Natural killer cell treated with Interleukin-12 subunit alpha and Interleukin-12 subunit beta and Interleukin-15 and Interleukin-18, amount 100 ng/mL, for 72 hours (primary cell): ENCODE measurements at places on chromosomes 1 and 21. TPM values are rescaled to one million over a fixed set of nuclear protein-coding genes. Genes with fewer than 3 reads are reported as not detected.

DNA sequence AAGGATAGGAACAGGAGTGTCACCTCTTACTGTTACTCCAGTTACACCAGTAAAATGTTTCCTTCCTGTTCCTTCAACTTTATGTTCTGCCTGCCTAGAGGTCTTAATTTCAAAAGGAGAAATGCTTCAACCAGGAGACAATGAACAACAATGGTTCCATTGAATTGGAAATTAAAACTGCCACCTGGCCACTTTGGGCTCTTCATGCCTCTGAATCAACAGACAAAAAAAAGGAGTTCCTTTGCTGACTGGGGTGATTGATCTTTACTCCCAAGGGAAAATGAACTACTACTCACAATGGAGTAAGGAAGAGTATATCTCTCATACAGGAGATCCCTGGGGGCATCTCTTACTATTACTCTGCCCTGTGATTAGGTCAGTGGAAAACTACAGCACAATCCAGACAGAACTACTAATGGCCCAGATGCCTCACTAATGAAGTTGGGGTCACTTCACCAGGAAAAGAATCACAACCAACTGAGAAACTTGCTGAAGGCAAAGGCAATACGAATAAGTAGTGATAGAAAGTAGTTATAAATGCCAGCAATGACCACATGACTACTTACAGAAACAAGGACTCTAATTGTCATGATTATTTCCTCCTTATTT lies 76.6 kb upstream of the PRDX6 start:
- H3K27me3 ChIP-seq, result no peaks in the 10 kb centered on the region
- DNase-seq, result no peak
- no peaks in the 10 kb centered on the region for H3K36me3 ChIP-seq
- peaks cover 1% of the 10 kb centered on the region for H3K4me1 ChIP-seq
- H3K27ac ChIP-seq, result no peak overlapping the region

DNA sequence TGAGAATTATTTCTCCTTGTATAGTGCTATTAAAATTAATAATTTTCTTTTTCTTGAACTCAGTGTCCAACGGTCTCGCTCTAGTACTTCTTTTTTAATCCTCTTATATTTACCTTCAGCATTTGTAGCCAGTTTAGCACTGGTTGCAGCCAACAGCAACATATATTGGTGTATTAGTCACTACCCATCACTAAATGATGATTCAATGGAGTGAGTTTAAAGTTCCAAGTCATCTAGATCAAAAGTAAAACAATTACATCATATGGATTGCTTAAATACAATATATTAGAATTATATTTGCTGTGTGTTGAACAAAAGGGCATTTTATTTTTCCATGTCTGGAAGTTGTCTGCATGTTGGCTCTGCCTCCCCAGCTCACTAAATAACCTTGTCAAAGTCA lies 591.8 kb downstream of the ADGRL2 start:
- no peaks in the 10 kb centered on the region for H3K27me3 ChIP-seq
- H3K27ac ChIP-seq, result no peak overlapping the region
- no peak overlapping the region for H3K4me3 ChIP-seq
- no peak for DNase-seq

HES4 gene
- not detected for total RNA-seq

- peak; percentile 49 for DNase-seq
- peaks cover 11% of the 10 kb centered on the region for H3K27me3 ChIP-seq
- H3K4me1 ChIP-seq, result no peaks in the 10 kb centered on the region
- H3K4me3 ChIP-seq, result no peak overlapping the region
- no peaks in the 10 kb centered on the region for H3K36me3 ChIP-seq
Measured at GRCh38 chr1:53541761-53542550, 82.8 kb downstream of the DMRTB1 start.

- H3K27me3 ChIP-seq, result no peaks in the 10 kb centered on the region
- H3K36me3 ChIP-seq, result peaks cover 5% of the 10 kb centered on the region
- peaks cover 5% of the 10 kb centered on the region for H3K4me1 ChIP-seq
- H3K4me3 ChIP-seq, result no peak overlapping the region
Measured at GRCh38 chr1:39760074-39761008, 10.8 kb downstream of the OXCT2 start.

GRCh38 chr1:211933946-211934714 lies 101.2 kb downstream of the INTS7 start:
- H3K4me1 ChIP-seq, result peaks cover 65% of the 10 kb centered on the region
- DNase-seq, result no peak
- no peak overlapping the region for H3K4me3 ChIP-seq
- peaks cover 14% of the 10 kb centered on the region for H3K27me3 ChIP-seq
- H3K36me3 ChIP-seq, result no peaks in the 10 kb centered on the region

GRCh38 chr1:200474633-200475032 lies 64.8 kb upstream of the ZNF281 start:
- peak overlapping the region; percentile 81 for H3K4me3 ChIP-seq
- peak overlapping the region; percentile 88 for H3K27ac ChIP-seq
- H3K27me3 ChIP-seq, result peaks cover 15% of the 10 kb centered on the region
- H3K36me3 ChIP-seq, result no peaks in the 10 kb centered on the region
- DNase-seq, result no peak

CYP4A22 gene
- total RNA-seq, result not detected

DNA sequence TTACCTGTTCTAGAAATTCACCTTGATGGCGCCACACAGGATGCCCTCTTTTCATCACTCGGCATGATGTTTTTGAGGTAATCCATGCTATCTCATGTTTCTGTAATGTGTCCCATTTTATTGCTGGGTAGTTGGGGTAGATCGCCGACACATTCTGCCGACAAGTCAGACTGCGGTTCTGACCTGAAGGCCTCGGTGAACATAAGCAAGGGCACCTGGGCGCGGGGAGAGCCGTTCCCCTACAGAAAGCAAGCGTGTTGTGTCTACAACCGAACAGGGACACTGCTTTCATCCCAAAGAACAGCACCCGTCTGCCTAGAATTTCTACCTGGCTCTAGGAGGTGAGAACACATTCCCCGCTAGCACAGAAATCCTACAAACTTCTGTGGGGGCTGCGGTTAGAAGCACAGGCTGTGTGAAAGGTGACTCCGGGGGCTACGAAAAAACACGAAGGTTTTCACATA lies 149.2 kb downstream of the PPIAL4G start:
- H3K27ac ChIP-seq, result peak overlapping the region; percentile 97
- H3K4me1 ChIP-seq, result peaks cover 16% of the 10 kb centered on the region
- peak overlapping the region; percentile 93 for H3K4me3 ChIP-seq
- no peak for DNase-seq
- peaks cover 9% of the 10 kb centered on the region for H3K27me3 ChIP-seq
- no peaks in the 10 kb centered on the region for H3K36me3 ChIP-seq

- peaks cover 10% of the 10 kb centered on the region for H3K36me3 ChIP-seq
- DNase-seq, result no peak
- no peaks in the 10 kb centered on the region for H3K27me3 ChIP-seq
- H3K27ac ChIP-seq, result no peak overlapping the region
- no peak overlapping the region for H3K4me3 ChIP-seq
Measured at GRCh38 chr1:80450711-80451110, 1350.0 kb upstream of the ADGRL2 start.

DNA sequence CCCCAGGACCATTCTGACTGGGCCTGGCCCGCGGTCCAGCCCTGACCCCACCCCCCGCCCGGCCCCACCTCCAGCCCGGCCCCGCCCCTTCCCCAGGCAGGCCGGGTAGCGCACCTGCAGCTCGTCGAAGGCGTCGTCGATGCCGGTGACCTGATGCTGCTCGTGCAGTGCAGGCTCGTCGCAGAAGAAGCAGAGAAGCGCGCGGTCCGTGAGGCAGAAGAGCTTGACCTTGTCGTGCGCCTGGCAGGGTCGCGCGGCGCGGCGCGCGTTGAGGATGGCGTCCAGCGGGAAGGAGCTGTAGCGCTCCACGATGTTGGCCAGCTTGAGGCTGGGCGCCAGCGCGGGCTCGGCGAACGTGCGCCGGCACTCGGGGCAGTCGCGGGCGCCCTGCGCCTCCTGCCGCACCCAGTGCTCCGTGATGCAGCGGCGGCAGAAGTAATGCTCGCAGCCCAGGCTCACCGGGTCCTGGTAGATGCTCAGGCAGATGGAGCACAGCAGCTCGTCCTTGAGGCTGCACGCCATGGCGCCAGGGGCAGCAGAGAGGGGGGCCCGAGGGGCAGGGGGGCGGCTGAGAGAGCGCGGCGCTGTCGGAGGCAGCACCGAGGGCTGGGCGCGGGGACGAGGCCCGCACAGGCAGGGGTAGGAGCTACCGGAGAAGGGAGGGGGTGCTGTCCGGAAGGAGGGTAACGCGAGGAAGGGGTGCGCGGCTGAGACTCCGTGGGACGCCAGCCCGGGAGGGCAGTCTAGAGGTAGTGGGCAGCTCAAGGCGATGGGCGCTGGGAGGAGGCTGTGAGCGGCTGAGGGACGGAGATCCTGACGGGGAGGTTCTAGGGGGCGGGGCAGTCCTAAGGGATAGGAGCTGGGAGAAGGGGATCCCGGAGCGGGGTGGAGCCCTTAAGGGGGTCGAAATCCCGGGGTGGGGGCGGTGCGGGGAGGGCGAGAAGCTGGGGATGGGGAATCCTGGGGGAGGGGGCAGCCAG lies 642 bp downstream of the TRIM62 start:
- H3K36me3 ChIP-seq, result no peaks in the 10 kb centered on the region
- peak overlapping the region; percentile 87 for H3K4me3 ChIP-seq
- H3K27me3 ChIP-seq, result peaks cover 14% of the 10 kb centered on the region

SYT14 gene
- not detected for total RNA-seq

GRCh38 chr21:32712043-32712442 lies 15.8 kb downstream of the SYNJ1 start:
- no peak overlapping the region for H3K27ac ChIP-seq
- peaks cover 28% of the 10 kb centered on the region for H3K4me1 ChIP-seq
- DNase-seq, result no peak
- H3K36me3 ChIP-seq, result no peaks in the 10 kb centered on the region
- H3K4me3 ChIP-seq, result no peak overlapping the region

PROX1 gene
- total RNA-seq, result not detected

PDIK1L gene
- 9.0 TPM for total RNA-seq

DNA sequence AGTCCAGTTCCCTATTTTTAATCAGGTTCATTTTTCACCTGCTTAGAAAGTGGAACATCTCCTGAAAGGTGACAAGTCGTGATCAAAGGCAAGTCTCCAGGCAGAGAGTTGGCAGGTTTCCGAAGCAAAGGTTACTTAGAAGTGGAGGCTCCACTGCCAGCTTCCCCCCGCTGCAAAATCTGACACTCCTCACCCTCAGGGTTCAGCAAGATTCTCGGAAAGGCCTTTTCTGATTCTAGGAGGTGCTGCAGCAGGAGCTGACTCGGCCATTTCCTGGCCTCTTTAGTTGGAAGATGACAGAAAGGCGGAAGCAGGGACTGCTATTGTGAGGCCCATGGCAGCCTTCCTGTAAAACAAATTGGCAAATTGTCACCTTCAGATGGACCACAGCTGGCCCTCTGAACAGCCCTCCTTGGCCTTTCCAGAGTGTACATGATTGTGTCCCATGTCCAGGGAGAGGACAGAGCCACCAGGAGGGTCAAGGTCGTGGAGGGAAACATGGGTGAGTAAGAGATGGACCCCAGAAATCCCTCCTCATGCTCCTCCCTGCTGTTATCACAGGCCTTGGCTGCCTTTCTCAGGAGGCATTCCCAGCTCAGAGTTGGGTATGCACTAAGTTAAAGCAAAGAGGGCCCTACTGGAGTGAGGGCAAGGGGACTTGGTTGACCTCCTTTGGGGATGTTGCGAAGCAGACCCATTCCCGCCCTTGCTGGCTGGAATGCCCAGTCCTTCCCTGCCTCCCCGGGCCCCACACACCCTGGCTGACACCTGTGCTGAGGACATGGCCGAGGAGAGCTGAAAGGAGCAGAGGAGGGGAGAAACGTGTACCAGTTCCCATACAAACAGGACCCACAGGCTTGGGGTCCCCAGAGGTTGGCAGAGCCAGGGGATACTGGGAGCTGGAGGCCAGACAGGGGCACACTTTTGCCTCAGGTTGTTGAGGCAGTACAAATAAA lies 115.5 kb upstream of the IRF2BP2 start:
- peaks cover 64% of the 10 kb centered on the region for H3K4me1 ChIP-seq
- peak; percentile 61 for DNase-seq
- H3K4me3 ChIP-seq, result peak overlapping the region; percentile 85
- peak overlapping the region; percentile 99 for H3K27ac ChIP-seq
- H3K36me3 ChIP-seq, result no peaks in the 10 kb centered on the region

DNA sequence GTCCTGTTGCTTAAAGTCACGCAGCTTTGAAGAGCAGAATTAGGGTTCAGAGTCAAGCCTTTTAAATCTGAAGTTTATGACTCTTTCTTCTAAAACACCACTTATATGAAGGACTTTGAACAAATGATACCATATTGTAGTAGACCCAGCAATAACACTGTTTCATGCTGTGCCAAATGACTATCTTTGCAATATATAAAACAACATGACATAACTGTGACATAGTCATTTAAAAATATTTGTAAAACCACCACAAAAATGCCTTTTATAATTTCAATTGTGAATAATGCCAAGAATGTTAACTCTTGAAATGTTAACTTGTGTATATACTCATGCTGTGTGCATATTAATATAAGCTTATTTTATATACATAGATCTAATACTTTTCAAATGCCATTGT lies 452.1 kb upstream of the NEGR1 start:
- H3K27me3 ChIP-seq, result no peaks in the 10 kb centered on the region
- H3K27ac ChIP-seq, result no peak overlapping the region
- no peaks in the 10 kb centered on the region for H3K4me1 ChIP-seq
- no peak for DNase-seq

SYDE2 gene
- not detected for total RNA-seq

GRCh38 chr1:57137980-57138379 lies 172.2 kb upstream of the C8B start:
- H3K4me3 ChIP-seq, result no peak overlapping the region
- no peaks in the 10 kb centered on the region for H3K4me1 ChIP-seq
- no peak overlapping the region for H3K27ac ChIP-seq
- H3K27me3 ChIP-seq, result peaks cover 9% of the 10 kb centered on the region

DNA sequence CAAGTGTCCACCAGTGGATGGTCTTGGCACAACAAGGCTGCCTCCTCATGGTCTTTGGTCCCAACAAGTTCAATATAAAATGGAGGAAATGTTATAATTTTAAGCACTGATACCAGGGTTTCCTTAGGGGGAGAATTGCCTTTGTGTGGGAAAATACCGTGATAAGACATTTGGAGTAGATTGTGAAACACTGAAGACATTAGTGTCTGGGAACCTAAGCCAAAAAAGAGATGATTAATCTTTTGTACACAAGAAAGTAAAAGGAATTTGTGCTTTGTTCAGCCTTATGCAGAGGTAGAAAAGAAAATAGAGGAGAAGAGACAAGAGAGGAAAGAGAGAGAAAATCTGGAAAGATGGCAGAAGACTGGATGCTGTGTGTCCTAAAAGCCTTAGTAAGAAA lies 36.1 kb downstream of the ST6GALNAC3 start:
- no peaks in the 10 kb centered on the region for H3K36me3 ChIP-seq
- no peak overlapping the region for H3K27ac ChIP-seq
- peaks cover 23% of the 10 kb centered on the region for H3K27me3 ChIP-seq
- no peak for DNase-seq
- H3K4me1 ChIP-seq, result no peaks in the 10 kb centered on the region

OR2L8 gene
- total RNA-seq, result not detected
